ENCODE measurements at places on chromosomes 12 and 14.

- no peak for DNase-seq
Observed at GRCh38 chr12:107423531-107423930, 262.1 kb upstream of the PWP1 start.

- no peak for DNase-seq
Observed at GRCh38 chr14:104582662-104583061, 3.1 kb downstream of the C14orf180 start.

DNA sequence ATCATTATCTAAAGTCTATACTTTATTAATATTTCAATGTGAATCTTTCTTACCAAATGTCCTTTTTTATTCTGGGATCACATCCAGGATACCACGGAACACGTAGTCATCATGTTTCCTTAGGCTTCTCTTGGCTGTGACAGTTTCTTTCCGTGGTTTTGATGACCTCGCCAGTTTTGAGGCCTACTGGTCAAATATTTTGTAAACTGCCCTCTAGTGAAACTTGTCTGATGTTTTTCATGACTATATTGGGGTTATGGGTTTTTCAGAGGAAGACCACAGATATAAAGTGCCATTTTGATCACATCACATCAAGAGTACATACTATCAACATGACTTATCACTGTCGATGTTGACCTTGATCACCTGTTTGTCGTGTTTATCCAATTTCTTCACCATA is 14.1 kb upstream of the SERPINA6 start:
- no peak for DNase-seq

GRCh38 chr14:52538623-52539022 is 13.7 kb downstream of the TXNDC16 start:
- no peak for DNase-seq

DNA sequence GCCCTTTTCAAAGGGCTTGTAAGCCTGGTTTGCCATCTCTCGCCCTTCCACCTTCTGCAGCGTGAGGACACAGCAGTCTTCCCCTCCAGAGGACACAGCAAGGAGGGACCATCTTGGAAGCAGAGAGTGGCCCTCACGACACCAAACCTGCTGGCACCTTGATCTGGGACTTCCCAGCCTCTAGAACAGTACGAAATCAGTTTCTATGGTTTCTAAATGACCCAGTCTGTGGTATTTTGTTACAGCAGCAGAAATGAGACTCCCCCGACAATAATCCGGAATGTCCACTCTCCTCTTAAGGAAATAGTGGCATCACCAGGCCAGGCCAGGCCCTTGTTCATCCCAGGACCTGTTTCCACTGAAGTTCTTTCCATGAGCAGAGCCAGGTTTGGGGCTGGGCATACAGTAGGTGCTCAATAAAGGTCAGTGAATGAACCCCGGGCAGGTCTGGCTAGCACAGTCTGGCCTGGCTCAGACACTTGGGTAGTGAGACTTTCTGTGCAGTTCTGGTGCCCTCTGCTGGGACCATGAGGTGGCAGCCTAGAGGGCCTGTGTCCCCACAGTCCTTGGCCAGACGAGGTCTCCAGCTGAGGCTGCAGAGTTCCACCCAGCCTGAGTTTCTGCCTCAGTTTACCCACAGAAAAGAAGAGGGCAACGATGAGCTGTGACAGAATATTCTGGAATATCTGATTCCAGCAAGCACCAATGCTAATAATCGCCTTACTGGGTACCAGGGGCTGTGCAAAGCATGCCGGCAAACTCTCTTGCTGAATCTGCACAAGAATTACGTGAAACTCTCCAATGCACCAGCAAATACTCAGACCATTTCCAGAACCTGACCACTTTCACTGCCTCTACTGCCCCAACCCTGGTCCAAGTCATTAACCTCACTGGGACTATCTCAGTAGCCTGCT is 14.0 kb downstream of the ABCB9 start:
- peak; percentile 46 for DNase-seq

DNA sequence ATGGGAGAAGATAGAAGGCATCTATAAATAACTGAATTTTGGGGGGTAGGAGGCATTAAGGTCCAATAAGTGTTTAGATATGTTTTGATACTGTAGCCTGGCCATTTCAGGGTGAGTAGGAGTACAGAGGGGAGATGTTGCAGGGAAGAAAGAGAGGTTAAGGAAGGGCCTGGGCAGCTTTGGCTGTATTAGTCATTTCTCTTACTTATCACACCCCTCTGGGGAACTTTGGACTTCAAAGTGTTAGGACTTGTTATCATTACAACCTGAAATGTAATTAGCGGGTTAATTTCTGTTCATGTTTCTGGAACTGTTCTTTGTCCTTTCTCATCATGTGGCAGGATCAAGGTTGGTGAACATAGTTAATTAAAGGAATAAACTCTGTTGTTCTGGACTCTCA is 40.3 kb downstream of the SUSD6 start:
- no peak for DNase-seq

DNA sequence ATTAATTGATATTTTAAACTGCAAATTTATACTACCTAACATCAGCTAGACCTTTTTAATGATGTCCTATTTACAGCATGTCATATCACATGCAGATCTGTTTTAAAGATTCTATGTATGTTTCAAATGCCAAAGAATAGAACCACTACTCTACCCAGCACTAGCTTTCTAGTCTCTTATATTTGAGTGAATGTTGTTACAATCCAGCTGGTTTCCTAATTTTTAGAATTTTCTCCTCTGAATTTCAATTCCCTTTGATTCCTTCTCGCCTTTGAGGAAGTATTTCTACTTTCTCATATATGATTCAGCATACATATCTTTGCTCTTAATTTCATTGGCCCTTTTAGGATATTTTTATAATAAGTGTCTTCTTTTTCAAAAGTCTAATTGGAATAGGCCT is 841.9 kb downstream of the TMTC2 start:
- DNase-seq: no peak

DNA sequence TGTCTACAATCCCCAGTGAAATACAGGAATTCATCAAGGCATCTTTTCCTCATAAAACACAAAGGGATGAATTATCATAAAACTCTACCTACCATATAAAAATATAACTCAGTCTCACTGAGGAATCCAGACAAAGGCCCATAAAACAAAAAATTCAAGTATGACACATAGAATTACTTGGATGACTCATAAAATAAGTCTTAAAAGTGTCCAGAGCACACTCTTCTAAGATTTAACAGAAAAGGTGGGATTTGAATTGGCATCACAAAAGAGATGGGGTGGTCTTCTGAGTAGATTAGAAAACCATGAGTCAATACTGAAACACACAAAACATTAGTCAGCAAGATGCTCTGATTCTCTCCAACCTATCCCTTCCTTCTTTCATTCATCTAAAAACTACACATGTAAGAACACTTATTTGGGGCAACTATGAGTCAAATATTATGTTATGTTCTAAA is 202.7 kb upstream of the GARIN6 start:
- DNase-seq: no peak

- DNase-seq: peak; percentile 36
Observed at GRCh38 chr14:61472801-61473376, 151.5 kb downstream of the PRKCH start.

DNA sequence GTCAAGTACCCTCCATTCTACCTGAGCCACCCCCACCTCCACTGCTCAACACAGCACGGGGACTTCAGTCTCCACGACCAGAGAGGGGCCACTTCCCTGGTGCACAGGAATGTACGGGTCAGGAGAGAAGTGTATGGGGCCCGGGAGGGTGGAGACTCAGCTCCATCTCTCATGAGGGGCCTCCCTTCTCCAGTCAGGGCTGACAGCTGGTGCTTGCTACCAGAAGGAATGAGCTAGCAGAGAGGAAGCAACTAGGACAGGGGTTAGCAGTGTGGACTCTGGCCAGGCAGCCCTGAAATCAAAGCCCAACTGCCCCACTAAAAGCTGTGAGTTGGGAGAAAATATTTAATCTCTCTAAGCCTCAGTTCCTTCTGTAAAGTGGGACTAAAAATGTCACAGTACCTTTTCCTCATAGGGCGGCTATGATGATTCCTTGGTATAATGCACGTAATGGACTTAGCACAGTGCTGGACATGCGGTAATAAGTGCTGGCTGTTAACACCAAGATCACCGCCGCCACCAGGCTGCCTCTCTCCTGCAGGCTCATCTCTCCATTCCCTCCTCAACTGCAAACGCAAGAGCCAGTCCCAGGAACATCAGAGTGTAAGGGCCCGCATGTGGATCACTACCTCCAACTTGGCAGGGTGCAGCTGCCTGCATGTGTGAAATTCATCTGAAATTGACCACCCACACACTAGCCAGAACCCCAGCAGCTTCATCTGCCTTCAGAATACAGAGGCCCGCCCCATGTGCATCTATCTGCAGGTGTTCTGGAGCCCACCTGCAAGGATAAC is 14.6 kb downstream of the ACTN1 start:
- no peak for DNase-seq

GRCh38 chr12:47014474-47014873 is 64.9 kb upstream of the PCED1B start:
- DNase-seq: no peak

- no peak for DNase-seq
Observed at GRCh38 chr14:80390906-80391305, 179.6 kb upstream of the DIO2 start.

GRCh38 chr14:72516936-72517700 is 376.8 kb downstream of the DPF3 start:
- peak; percentile 45 for DNase-seq

DNA sequence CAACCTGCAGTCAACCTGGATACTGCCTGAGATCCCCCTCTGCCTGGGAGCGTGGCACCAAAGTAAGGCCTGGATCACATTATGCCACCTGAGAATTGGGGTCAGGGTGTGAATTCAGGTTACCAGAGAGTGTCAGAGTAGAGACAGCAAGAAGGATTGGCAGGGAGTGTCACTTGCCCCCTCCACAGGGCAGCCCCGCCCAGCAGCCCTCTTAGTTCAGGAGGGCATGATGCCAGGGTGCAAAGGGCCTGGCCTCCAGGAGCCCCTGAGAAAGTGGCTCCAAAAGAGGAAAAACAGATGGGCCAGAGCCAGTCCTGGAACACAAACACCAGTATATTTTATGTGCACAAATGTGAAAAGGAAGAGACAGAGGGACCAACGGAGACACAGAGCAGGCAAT is 18.6 kb downstream of the TMEM229B start:
- DNase-seq: no peak

DNA sequence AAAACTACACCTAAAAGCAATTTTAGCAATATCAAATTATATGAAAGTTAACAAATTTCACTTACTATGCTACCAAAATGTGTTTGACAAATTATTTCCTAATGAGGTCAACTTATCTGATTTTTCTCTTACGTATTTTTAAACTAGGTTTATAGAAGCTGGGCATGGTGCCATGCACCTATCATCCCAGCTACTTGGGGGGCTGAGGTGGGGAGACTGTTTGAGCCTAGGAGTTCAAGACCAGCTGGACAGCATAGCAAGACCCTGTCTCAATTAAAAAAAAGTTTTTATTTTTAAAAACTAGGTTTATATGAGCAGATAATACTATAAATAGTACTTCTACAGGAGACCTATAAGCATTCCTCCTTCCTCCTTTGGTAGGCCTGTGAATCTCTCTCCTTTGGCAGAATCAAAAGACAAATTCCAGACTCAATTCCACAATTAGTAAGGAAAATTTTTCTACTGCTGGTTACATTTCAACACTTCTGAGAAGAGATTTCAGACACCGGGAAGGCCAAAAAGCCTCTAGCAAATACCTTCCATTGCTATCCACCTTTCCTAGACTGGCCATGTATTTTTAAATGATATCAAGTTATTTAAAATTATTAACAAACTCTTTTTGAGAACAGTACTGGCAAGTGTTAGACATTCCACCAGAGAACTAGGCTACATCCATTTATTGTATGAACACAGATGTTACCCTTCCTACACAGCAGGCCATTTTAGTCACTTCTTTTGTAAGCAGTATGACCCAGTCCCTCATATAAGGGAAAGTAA is 34.4 kb downstream of the CDK17 start:
- DNase-seq: no peak

DNA sequence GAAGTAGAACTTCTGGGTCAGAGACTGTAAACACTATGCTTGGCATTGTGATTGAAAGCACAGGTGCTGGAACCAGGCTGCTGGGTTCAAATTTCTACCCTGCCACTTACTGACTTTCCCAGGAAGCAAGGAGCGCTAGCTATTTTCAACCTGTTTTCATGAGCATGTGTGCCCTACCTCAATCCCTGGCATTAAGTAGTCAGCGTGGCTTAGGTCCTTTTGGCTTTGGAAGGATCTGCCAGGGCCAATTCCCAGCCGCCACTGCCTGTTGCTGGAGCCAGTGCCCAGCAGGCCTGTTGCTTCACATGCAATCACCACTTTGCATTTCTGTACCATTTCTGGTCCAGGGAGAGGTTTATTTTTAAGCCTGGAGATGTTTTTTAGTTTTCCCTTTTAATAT is 196.3 kb downstream of the TRHDE start:
- DNase-seq: no peak

DNA sequence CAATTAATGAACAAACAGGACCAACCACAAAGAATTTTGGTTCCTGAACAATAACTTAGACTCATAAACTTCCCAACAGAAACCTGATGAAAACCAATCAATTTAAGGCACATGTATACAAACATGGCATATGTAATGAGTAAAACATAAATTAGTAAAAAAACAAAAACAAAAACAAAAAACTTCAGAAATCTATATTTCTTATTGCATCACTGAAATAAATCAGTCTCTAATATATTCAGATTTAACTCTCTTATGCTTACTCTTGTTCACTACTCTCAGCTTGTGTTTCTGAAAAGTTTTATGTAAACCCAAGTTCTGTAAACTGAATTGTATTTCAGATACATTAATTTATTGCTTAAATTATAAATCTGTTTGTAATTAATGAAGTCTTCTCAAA is 233.7 kb downstream of the SLC25A21 start:
- no peak for DNase-seq

GRCh38 chr12:18313306-18313705 is 52.0 kb downstream of the PIK3C2G start:
- DNase-seq: no peak

DNA sequence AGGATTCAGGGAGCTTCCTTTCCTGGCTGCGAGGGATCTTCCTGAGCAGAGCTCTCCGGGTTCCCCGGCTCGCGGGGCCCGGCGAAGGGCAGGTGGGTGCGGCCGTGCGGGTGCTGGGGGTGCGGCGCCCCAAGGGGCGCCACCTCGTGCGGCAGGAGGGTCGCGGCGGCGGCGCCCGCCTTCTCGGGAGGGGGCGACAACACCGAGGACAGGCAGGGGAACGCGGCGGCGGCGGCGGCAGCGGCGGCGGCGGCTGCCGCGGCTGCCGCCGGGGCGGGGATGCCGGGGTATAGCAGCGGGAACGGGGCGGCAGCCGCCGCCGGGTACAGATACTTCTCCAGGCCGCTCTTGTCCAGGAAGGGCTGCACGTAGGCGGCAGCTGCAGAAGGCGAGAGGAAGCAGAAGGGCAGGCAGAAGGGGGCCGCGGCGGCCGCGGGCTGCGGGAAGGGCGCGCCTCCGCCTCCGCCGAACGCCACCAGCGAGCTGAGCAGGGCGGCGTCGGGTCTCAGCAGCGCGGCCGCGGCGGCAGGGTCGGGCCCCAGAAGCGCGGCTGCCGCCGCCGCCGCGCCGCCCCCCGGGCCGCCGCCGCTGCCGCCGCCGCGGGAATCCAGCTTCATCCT is 2.7 kb downstream of the BHLHE41 start:
- no peak for DNase-seq

DNA sequence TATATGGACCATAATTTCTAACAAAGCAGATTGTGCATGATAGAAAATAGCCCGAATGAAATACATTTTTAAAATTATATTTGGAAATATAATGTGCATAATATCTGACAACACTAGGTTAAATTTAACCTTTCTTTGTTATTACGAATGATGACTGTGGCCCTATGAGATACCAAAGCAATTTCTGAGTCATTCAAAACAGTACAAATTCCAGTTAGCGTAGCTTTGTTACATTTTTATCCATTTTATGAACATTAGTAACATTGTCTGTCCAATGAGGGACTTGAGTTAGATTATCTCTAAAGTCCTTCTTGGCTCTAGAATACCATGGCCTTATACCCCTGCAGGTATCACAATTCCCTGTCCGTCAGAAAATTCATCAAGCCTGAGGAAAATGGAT is 39.0 kb upstream of the REP15 start:
- DNase-seq: no peak

Measured in activated CD8-positive, alpha-beta memory T cell treated with anti-CD3 and anti-CD28 coated beads for 1 hour (primary cell).